Activated CD8-positive, alpha-beta memory T cell treated with anti-CD3 and anti-CD28 coated beads, Interleukin-2, amount 10 ng/mL, durations not matched to agents 7 days and 5 days (primary cell): ENCODE measurements at places on chromosomes 5 and 9. TPM values are rescaled to one million over a fixed set of nuclear protein-coding genes. Genes with fewer than 3 reads are reported as not detected.
A peak's percentile ranks its signal among the peaks of the same experiment; 100 is the strongest.

DNA sequence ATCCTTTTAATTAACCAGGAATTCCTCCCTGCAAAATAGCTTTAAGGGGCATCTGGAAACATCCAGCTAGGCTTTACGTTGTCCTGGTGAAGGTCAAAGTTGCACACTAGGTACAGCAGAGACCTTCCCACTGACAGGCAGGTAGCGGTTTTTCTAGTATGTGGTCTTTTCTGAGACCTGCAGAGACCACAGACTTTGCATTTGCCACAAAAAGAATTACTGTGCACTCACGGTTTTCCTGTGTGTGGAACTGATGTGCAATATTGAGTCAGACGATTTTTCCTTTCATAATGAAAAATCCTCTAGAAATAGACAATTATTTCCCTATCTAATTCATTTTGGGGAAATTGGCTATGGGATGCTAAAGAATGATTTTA is 417.0 kb upstream of the ADAMTSL1 start:
- no peaks in the 10 kb centered on the region for H3K36me3 ChIP-seq
- no peak overlapping the region for H3K27ac ChIP-seq
- H3K27me3 ChIP-seq, result no peaks in the 10 kb centered on the region
- DNase-seq, result no peak

DNA sequence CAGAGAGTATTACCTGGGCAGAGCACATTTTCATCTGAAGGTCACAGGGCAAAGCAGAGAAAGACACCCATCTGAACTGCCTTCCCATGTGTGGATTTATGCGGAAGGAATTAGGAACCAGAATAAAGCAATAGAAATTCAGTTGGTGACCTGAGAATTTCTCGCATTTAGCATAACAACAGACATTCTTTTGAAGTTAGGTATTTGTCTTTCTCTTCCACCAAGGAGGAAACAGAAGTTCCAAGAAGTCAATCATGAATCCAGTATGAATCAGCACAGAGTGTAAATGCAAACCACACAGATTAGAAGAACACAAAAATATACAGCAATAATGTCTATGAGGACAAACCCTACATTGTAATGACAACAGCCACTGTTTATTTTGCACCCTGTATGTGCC is 515.2 kb upstream of the BRINP1 start:
- H3K4me3 ChIP-seq, result no peak overlapping the region
- no peaks in the 10 kb centered on the region for H3K27me3 ChIP-seq
- DNase-seq, result no peak
- H3K4me1 ChIP-seq, result no peaks in the 10 kb centered on the region
- no peak overlapping the region for H3K27ac ChIP-seq
- no peaks in the 10 kb centered on the region for H3K36me3 ChIP-seq

Gene C9orf43
- total RNA-seq, result 0.41 TPM

Gene DNAJC25
- total RNA-seq, result 4.2 TPM

DNA sequence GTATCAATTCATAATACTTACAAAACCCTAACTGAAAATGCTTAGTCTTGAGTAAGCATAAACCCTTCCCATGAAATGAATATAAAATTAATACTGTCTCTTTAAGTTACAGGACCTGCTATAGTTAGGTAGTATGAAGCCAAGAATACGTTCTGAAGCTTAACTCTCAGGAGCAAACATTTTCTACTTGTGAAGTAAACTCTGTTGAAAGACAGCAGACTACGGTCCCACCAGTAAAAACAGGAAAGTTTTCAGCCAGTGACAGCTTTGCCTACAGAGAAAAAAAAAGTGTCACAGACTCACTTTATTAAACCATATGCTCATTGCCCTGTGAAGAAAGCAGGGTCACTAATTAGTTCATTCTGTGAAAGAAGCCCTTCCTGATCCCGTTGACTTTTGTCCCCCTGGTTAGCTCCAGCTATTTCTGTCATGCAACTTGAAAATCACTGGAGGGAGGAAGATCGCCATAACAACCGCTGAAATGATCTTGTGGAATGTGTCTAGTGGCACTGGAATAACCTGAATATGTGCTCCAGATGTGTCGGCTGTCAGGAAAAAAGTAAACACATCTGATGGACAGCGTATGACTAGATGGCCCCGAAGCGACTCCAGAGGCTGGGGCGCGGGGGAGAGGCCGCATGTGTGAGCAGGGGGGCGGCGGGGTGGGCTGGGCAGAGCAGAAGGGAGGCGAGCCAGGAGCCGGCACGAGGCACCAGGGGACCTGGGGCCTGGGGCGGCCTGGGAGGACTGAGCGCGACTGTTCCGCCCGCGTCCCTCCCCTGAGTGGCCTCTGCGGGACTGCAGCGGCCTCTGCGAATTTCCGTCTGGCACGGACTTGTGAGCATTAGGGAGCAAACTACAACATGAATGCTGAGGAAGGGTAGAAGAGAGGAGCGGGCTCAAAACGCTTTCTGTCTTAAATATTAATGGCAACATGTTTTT is 41.9 kb downstream of the BNC2 start:
- H3K4me1 ChIP-seq, result no peaks in the 10 kb centered on the region
- no peak for DNase-seq
- H3K4me3 ChIP-seq, result no peak overlapping the region
- H3K27me3 ChIP-seq, result peaks cover 2% of the 10 kb centered on the region
- H3K36me3 ChIP-seq, result no peaks in the 10 kb centered on the region
- no peak overlapping the region for H3K27ac ChIP-seq

DNA sequence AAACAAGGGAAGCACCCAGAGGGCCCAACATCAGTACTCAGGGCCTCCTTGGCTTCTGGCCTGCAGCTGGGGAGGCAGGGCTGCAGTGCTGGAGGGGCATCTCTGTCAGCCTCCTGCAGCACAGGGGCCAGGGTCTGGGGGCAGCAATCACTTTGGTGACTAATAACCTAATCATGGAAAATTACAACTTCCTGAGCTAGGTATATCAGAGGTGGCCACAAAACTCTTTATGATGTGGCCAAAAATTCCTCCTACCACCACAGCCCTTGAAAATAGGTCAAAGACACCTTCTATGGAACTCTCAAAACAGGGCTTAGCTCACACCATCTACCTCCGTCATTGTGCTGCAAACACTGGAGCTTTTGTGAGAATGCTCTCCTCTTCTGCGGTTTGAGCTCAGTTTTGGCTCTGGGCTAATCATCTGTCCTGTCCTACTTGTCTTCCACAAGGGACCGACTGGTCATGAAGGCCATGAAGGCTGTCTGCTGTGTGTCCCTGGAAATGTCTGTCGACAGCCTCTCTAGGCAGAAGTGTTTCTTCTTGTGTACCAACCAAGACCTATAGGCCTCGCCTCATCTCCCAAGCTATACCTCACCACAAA is 28.6 kb downstream of the CSF2 start:
- peak overlapping the region; percentile 95 for H3K27ac ChIP-seq
- H3K27me3 ChIP-seq, result no peaks in the 10 kb centered on the region
- H3K36me3 ChIP-seq, result peaks cover 4% of the 10 kb centered on the region
- H3K4me1 ChIP-seq, result peaks cover 85% of the 10 kb centered on the region
- DNase-seq, result peak; percentile 61

GRCh38 chr9:76534026-76534425 is 75.0 kb downstream of the GCNT1 start:
- peaks cover 9% of the 10 kb centered on the region for H3K36me3 ChIP-seq
- H3K4me1 ChIP-seq, result peaks cover 34% of the 10 kb centered on the region
- peak overlapping the region; percentile 15 for H3K27ac ChIP-seq
- DNase-seq, result no peak
- no peak overlapping the region for H3K4me3 ChIP-seq
- no peaks in the 10 kb centered on the region for H3K27me3 ChIP-seq

- no peak for DNase-seq
- no peaks in the 10 kb centered on the region for H3K36me3 ChIP-seq
- H3K27ac ChIP-seq, result no peak overlapping the region
- no peak overlapping the region for H3K4me3 ChIP-seq
Measured at GRCh38 chr5:121503111-121503840, 348.4 kb upstream of the FTMT start.

- H3K36me3 ChIP-seq, result no peaks in the 10 kb centered on the region
- H3K4me1 ChIP-seq, result no peaks in the 10 kb centered on the region
- DNase-seq, result no peak
- no peak overlapping the region for H3K27ac ChIP-seq
- H3K27me3 ChIP-seq, result no peaks in the 10 kb centered on the region
Measured at GRCh38 chr5:8135742-8136141, 266.8 kb downstream of the MTRR start.

Gene PRR16
- total RNA-seq, result not detected

Gene FGD3
- 72.1 TPM for total RNA-seq

GRCh38 chr9:129454467-129455067 is 166.3 kb downstream of the C9orf50 start:
- H3K27me3 ChIP-seq, result peaks cover 2% of the 10 kb centered on the region
- no peak overlapping the region for H3K27ac ChIP-seq
- DNase-seq, result no peak
- H3K4me3 ChIP-seq, result no peak overlapping the region
- no peaks in the 10 kb centered on the region for H3K36me3 ChIP-seq

GRCh38 chr5:8701251-8701650 is 832.3 kb downstream of the MTRR start:
- no peak overlapping the region for H3K4me3 ChIP-seq
- H3K36me3 ChIP-seq, result no peaks in the 10 kb centered on the region
- H3K4me1 ChIP-seq, result no peaks in the 10 kb centered on the region
